GM23248 (cell line): ENCODE measurements at places on chromosomes 2 and 18. TPM values are rescaled to one million over a fixed set of nuclear protein-coding genes. Genes with fewer than 3 reads are reported as not detected.

The ANO7 gene
- total RNA-seq = 0.22 and 0.38 TPM in 2 replicates

GRCh38 chr2:123521854-123522253, 503.2 kb upstream of the CNTNAP5 start:
- H3K27ac ChIP-seq = no peak overlapping the region
- no peak overlapping the region for H3K4me3 ChIP-seq
- DNase-seq = no peak
- no peaks in the 10 kb centered on the region for H3K4me1 ChIP-seq

DNA sequence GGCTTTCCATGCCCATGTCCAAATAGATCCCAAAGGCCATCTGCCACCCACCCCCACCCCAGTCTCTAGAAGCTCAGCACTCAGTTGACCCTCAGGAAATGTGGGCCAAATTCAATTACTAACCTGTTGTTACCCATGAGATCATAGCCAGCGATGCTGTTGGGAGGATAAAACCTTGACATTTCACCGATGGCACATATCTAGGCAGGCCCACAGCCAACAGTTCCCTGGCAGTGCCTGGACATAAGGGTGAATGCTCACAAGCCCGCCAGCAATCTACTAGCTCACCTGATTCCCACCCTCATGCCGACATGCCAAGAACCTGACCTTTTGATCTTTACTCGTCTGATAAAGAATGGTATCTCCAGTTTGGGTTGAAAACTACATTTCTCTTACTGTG, 11.8 kb upstream of the ACOXL start:
- no peak overlapping the region for H3K27ac ChIP-seq
- H3K4me3 ChIP-seq = no peak overlapping the region
- H3K4me1 ChIP-seq = peaks cover 15% of the 10 kb centered on the region
- peaks cover 58% of the 10 kb centered on the region for H3K27me3 ChIP-seq

DNA sequence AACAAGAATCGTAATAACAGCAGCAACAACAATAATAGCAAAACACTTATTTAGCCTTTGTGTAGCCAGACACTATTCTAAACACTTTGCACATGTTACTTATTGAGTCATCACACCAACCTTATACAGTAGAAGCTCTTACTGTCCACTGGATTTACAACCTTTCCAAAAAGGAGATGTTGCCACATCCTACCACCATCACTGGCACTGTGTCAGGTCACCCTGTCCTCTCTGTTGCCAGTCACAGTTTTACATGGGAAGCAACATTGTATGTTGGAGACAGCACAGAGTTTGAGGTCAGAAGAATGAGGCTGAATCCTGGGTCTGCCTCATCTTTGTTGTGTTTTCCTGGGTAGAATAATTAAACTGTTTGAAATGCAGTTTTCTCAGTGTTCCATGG, 201.4 kb upstream of the EPAS1 start:
- peak; percentile 60 for DNase-seq
- H3K27ac ChIP-seq = peak overlapping the region; percentile 58
- H3K4me3 ChIP-seq = no peak overlapping the region
- H3K36me3 ChIP-seq = no peaks in the 10 kb centered on the region

GRCh38 chr2:101895039-101895438, 96.7 kb upstream of the IL1R2 start:
- no peaks in the 10 kb centered on the region for H3K4me1 ChIP-seq
- H3K27me3 ChIP-seq = no peaks in the 10 kb centered on the region
- no peak overlapping the region for H3K4me3 ChIP-seq
- H3K36me3 ChIP-seq = peaks cover 56% of the 10 kb centered on the region

The RGPD3 gene
- 0.13 and 0.43 TPM in 2 replicates for total RNA-seq

GRCh38 chr2:20365249-20365817, 14.7 kb upstream of the PUM2 start:
- H3K36me3 ChIP-seq = no peaks in the 10 kb centered on the region
- H3K27me3 ChIP-seq = no peaks in the 10 kb centered on the region
- peak; percentile 91 for DNase-seq
- H3K4me3 ChIP-seq = no peak overlapping the region

DNA sequence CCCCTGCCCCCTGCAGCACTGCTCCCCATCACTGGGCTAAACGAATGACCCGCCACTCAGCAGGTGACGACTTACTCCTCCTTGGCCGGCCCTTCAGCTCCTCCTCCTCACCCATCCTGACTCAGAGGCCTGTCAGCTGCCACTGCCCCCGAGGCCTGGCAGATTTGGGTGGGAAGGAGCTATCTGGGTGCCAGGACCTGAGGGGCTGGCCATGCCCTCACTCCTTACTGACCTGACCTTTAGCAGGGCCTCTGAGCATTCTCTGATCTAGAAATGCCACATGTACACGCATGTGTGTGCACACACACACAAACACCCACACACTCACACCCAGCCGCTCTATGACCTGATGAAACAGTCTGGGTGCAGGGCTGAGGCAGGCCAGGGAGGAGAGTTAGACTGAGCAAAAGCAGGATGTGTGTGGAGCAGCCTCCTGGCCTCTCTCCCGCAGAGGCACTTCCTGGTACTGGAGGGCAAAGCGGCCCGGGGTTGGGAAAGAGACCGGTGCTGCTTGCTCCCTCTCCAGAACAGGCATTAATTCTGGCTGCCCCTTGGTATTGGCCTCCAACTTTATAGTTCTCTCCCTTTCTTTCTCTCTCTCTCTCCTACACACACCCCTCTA, 68.0 kb downstream of the ZFP36L2 start:
- no peaks in the 10 kb centered on the region for H3K27me3 ChIP-seq
- peaks cover 26% of the 10 kb centered on the region for H3K4me1 ChIP-seq
- DNase-seq = peak; percentile 90
- H3K27ac ChIP-seq = peak overlapping the region; percentile 97
- peak overlapping the region; percentile 43 for H3K4me3 ChIP-seq

GRCh38 chr2:10283106-10284062, 19.3 kb upstream of the HPCAL1 start:
- peak; percentile 91 for DNase-seq
- H3K27ac ChIP-seq = peak overlapping the region; percentile 65
- H3K27me3 ChIP-seq = no peaks in the 10 kb centered on the region
- peaks cover 37% of the 10 kb centered on the region for H3K4me1 ChIP-seq

DNA sequence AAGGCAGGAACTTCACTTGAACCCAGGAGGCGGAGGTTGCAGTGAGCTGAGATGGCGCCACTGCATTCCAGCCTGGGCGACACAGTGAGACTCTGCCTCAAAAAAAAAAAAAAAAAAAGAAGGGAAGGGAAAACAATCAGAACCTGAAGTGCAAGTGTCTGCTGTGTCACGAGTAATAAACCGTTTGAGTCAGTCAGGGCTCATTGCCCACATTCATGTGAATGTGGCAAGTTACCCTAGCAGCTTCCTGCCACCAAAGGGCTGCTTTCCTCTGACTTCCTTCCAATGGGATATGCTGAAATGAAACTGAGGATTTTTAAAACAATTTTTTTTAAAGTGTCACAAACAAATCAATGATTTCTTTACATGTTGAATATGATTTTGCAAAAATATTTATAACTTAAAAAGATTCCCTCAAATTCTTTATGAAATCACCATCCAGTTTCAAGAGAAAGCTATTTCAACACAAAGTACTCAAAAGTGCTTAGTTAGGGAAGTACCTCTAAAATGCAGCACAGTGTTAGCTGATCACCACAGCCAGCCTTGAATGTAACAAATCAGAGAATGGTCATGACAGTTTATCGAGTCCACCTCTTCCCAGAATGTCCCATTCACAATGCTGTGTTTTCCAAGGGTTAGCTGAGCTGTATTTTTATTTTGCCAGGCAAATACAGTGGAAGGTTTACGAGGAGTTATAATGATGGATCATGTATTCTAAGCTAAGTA, 36.4 kb downstream of the WDSUB1 start:
- peaks cover 8% of the 10 kb centered on the region; the same call in 1 of the 2 replicates for H3K36me3 ChIP-seq
- peak overlapping the region; percentile 69 for H3K27ac ChIP-seq
- peak; percentile 93 for DNase-seq
- no peaks in the 10 kb centered on the region for H3K27me3 ChIP-seq
- peaks cover 17% of the 10 kb centered on the region; the same call in 1 of the 2 replicates for H3K4me1 ChIP-seq

DNA sequence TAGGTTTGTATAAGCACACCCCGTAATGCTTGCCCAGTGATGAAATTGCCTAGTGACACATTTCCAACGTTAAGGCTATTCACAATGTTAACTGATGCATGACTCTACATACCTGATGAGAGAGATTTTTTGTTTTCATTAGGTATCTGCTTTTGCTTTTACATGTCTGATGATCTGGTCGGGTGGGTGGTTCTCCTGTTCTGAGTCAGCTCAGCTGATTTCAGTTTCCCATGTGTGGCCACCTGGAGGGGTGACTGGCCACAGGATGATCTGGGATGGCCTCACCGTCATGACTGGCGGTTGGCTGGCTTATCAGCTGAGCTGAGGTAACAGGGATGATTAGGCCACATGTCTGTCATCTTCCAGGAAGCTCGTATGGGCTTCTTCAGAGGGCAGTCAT, 33.8 kb upstream of the ACYP2 start:
- no peaks in the 10 kb centered on the region for H3K36me3 ChIP-seq
- no peak overlapping the region for H3K27ac ChIP-seq
- peaks cover 11% of the 10 kb centered on the region; the same call in 1 of the 2 replicates for H3K4me1 ChIP-seq
